ENCODE measurements at places on chromosomes 7 and 10.

DNA sequence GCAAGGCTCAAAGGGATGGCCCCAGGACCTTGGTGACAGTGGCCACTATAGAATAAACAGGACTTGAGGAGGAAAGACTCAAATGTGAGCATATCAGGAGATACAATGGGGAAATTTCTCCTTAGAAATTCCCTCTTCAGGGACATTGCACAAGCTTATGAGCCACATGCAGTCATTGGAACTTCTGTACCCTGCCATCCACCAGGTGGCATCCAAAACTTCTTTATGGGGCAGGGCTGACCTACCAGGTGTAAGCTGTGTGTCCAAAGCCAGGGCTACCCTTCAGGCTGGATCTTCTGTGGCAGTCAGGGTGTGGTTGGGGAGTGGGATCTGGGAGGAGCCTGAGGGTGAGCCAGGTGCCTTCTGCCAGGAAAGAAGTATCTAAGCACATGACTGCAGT lies 36.6 kb upstream of the LRRC18 start:
- no peak for DNase-seq

DNA sequence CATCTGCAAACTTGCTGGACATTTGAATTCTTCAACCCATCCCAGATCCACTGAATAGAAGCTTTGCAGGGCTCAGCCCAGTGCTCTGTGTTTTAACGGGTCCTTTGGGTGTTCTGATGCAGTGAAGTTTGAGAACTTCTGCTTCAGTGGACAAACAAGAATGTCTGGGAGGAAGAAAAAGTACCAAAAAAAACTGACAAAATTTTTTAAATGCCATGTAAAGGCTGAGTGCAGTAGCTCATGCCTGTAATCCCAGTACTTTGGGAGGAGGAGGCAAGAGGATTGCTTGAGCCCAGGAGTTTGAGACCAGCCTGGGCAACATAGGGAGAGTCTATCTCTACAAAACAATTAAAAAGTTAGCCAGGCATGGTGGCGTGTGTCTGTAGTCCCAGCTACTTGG lies 51.8 kb upstream of the FRMD4A start:
- DNase-seq = no peak

DNA sequence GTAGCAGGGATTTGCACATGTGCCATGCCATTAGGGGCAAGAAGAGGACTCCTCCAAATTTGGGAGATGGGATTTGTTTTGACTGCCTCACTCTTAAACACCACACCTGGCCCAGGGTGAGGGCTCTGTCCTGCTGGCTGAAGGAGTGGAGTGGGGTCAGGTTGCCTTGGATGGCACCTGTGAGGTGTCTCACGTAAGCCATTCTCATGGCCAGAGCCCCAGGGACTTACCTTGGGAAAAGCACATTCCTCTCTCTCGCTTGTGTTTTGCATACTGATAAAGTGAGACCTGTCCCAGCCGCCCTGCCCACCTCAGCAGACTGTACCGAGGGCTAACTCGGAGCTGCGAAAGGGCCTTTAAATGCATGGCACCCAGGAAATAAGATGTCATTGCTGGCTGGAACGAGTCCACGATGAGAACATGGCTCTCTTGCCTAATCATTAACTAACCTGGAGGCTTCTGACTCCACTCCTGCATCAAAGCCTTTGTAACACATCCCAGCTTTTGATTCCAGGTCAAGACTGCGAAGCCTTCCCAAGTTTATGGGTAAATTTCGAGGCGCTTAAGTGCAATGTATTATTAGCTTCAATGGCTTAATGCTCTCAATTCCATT lies 184.0 kb upstream of the RNF32 start:
- DNase-seq = no peak

DNA sequence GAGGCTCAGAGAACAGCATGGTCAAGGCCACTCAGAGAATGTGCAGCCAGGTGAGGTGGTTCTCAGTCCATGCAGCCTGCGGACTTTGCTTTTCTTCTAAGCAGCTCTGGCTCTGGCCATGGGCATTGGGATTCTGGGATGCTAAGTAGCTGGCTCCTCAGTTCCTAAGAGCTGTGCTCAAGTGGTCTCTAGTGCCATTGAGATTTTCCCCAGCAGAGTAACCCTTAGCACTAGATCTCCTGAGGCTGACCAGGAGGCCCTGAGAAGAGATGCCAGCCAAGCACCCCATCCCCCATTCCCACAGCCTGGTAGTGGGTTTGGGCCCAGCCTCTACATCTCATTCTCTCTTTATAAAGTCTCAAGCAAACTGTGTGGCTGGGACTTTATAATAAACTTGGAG lies 77.1 kb downstream of the KCNMA1 start:
- DNase-seq = no peak

DNA sequence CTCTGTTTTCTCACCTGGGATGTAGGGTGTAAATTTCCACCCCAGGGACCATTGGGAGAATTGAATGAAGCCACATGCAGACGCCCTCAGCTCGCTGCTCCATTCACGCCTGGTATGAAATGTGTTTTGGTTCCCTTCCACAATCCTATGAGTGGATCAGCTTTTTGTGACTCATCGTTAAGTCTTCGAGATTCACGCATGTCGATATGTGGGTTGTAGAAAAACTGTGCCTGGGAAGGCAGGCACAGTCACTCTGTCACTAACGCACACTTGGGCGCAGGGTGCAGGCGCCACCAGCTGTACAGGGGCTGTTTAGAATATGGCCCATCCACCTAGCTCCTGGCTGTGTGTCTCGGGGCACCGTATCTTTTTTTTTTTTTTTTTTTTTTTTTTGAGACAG lies 64.2 kb upstream of the SH2B2 start:
- DNase-seq = no peak

DNA sequence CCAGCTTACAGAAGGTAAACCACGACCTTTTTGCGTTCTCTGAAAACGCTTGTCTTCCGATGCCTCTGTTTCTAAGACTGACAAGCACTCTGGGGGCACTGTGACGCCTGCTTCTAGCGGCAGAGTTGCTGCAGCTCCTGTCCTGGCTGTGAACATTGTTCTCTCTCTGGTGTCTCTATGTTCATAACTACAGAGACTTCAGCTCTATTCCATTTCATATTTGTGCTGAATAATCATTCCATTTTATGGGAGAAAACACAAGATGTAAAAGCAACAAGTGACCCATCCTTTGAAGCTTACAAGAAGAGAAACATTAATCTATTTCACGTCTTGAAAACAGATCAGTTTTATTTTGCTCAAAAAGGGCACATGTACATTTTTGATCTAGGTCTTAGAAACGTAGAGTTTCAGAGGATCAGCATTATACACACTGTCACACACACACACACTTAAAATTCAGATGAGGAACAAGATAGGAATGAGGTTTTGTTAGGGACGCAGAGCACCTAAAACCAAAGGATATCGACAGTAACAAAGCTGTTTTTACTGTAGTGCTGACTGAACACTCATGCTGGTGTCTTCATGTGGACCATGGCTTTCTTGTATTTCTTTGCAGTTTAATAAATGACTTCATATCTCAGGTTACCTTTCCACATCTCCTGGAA lies 3.0 kb downstream of the IKZF1 start:
- no peak for DNase-seq

DNA sequence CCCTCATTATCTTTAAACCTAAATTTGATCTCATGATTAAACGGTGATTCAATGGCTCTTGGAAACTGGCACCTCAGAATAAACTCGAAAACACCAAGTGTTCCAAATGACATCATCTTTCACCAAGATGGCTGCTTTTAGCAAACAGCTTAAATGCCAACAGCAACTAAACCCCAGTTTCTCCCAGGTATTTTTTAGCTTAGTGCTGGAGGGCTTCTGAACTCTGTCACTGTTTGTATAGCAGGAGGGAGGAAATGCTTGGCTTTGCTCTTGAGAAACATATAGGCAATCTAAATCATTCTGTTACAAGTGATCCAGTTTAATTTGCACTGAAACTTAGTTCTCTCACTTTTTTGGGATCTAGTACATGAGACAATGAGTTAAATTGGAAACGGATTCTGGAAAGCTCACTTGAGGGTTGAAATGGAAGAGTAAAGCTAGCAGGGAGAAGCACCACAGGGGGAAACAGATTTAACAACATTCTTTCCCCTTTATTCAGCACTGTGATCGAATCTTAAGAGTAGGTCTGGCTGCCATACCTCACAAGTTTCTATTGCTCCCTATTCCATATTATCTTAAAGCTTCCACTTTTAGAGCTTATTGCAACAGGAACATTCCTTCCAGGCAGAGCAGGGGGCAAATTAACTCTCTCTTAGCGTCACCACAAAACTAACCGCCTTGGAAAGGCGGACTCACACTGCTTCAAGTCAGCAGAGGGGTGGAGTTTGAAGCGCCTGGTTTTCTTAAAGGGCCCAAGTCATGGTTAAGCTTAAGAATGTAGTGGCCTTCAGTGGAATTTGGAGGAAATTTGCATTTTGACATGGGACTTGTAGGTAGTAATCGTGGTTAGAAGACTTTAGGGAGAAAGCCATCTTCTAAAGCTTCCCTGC lies 1.8 kb upstream of the CCDC6 start:
- DNase-seq = no peak

GRCh38 chr10:105783936-105784483 lies 1142.9 kb downstream of the SORCS3 start:
- DNase-seq = no peak

GRCh38 chr10:60394446-60394845 lies 4.8 kb upstream of the ANK3 start:
- DNase-seq = no peak

DNA sequence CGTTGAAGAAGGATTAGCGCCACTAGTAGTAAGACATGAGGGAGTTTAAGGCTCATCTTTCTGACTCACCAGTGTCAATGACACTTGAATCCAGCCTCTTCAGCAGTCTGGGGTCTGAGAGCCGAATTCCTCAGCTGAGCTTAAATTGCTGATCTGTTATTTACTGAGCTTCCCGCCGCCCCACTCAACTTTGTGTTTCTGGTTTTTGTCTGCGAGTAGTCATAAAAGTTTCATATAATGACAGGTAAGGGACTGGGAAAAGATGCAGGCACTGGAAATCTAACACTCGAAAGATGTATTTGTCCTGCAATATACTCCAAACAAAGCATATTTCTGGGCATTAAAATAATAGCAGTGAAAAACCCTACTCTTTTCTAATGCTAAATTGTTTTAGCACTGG lies 51.2 kb upstream of the RELN start:
- no peak for DNase-seq

DNA sequence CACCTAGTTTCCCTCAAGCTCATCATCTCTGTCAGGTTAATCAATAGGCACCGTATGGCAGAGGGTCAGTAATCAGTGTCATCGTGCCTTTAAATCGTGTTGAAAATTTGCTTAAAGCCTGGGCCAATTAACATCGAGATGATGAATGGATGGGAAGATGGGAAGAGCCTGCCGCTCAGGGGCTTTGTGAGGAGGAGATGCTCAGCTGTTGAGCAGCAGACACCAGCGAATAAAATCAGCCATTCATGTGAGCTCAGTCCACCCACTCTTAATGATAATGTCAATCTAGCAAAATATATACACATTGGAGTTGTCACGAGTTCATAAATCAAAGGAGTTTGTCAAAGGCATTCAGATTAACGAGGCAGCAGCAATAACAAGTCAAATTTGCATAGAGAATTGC lies 97.7 kb downstream of the BTRC start:
- DNase-seq = no peak

All from GOT3 (cell line).